Right renal cortex interstitium (tissue), 3 donors: ENCODE measurements at places on chromosomes 7 and 10.

GRCh38 chr7:98671733-98672331, 54.7 kb downstream of the NPTX2 start:
- no peak for DNase-seq

DNA sequence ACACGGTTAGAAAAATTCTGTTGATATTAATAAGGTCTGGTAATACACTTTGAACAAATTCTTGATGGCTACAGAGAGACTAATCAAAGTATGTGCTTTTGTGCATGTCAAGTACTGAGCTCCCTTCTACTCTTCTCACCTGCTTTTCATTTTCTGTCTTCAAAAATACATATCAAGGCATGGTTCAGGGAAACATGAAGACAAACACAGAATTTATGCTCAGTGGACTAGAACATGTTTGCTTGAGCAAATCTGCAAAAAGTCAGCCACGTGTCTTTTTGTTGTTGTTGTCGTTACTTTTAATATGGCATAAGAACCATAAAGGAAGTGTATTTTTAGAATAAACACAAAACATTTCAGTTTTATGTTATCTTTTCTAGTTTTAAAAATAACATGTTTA, 21.9 kb downstream of the CDK13 start:
- DNase-seq = no peak

- no peak for DNase-seq
Observed at GRCh38 chr7:29381206-29382094, 182.2 kb upstream of the PRR15 start.

DNA sequence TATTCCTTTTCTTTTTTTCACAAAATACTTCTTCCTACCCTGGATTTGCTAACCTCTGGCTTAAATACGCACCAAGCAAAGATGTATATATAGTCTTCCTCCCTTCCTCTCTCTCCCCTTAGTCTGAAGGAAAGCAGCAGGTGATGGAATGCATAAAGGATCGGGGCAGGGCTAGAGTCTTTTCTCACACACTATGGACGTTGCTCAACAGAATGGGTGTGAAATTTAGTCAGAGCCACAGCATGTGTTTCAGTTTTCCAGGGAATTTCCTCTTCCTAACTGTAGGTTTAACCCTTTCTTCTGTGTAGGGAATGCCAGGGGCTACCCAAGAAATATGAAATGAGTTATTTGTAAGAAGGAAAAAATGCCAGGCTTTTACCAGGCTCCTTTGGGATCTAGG, 71.4 kb upstream of the NFKB2 start:
- no peak for DNase-seq

GRCh38 chr10:81911328-81911727, 36.3 kb downstream of the NRG3 start:
- DNase-seq = no peak

DNA sequence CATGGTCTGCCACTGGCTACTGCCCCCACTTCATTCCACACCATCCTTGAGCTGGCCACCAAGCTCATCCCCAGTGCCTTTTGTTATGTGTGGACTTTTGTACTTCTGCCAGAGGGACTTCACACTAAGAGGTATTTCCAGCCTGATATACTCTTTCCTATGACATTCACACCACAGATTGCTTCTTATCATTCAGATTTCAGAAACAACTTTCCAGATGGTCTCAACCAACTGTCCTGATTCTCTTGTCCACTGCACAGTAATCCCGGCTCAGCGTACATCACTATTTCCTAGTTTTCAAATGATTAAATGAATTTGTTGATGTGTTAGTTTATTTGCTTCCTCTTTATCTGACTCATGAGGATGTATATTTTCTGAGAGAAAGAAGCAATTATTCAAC, 7.1 kb downstream of the CDC14C start:
- no peak for DNase-seq
